ENCODE measurements at places on chromosomes 7 and 10.

DNA sequence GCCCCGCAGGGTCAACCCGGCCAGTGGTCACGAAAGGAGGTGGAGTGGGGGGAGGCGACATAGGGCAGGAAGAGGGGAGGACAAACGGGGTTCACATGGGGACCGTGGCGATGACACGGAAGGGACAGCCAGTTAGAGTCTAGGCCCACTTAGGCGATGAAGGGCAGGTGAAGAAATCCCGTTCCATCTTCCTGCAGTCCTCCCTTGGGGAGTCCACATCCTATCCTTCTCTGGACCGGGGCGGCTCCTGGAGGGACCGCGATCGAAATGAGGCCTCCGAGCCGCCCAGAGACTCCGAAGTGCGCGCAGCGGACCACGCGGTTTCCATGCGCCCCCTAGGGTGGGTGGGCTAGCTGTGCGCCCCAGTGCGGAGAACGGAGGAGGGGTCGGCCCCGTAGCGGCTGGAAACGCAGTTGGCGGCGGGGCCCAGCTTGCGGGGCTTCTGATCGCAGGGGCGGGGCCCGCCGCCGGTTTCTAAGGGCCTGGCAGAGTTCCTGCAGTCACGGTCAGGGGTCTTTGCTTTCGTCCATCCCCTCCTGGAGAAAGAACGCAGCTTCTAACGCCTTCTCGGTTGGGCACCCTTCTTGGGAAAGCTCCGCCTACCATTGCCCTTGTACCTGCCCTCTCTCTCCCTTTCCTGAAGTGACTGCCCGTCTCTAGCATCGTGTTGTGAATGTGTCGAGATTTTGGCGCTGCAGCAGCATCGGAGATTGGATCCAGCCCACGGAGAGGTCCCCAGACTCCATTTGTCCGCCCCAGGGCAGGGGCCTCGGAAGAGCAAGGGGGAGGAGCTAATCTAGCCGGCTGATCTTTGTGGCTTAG lies 17.9 kb upstream of the TMEM225B start:
- peak; percentile 92 for DNase-seq

DNA sequence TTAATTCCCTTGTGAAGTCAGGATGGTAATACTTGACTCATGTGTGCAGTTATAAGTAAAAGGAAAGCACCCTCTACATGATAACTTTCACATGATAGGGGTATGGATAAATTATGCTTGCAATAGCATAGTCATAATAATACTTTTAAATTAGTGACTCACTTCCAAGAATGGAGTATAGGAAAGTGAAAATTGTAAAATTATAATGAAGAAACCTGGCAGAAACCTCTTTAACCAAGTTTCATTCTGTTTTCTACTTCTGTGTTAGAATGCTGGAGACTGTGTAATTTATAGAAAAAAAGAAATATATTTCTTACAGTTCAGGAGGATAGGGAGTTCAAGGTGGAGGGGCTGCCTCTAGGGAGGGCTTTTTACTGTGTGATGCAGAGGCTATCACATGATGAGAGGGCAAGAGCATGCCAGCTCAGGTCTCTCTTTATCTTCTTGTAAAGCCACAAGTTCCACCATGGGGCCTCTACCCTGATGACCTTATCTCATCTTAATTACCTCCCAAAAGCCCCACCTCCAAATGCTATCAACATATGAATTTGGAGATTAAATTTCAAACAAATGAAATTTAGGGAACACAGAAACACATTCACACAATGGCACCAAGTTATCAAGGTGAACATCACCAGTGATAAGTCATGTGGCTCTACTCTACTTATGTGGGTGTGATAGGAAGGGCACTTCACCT lies 43.2 kb downstream of the HDAC9 start:
- DNase-seq = no peak

DNA sequence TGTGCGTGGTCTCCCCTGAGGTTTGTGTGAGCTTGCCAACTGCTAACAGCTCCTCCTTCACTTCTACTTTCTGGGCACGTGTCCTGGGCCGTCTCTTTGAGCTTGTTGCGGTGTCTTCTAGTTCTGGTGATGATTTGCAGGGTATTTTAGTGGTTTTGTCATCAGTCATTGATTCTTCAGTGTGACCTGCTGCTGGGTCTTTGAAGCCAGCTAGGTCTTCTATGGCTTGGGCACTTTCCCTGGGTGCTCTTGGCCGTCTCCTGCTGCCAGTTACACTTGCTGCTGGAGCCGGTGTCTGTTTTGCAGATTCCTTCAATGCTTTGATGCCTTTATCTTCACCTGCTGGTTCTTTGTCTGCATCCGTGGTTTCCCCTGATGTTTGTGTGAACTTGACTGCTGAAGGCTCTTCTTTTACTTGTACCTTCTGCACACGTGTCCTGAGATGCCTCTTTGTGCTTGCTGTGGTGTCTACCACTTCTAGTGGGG lies 23.0 kb downstream of the MKI67 start:
- DNase-seq = no peak

DNA sequence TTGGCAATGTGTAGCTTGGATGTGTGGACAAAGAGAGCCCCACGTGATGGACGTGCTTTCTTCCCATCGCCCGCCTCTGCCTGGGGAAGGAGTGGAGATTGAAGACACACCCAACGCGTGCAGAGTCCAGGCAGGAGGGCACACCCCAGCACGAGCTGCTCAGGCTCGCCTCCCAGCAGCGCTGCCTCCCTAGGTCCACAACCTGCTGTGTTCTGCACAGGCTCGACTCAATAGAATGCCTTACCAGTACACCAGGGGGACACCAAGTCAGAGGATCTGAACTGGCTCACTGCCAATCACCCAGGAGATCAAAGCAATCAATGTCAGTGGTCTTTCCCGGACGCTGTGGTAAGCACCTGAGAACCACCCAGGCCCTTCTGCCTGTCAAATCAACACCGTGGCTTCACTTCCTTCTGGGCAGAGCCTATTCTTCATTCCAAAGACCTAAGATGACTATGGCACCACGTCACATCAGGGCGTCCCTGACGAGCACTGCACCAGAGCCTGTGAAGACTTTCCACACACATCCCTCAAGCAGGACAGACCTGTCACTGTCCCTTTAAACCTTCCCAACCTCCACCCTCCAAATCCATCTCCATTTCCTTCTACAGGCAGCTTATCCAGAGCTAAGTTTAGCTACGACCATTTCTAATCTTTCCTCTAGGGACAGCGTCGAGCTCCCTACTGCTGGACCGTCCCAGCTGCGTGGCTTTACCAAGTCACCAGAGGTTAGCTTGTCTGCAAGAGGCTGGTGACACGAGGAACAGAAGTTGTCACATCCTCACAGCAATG lies 72.3 kb downstream of the AMZ1 start:
- DNase-seq = peak; percentile 86
